Kidney (tissue), 22 donors: ENCODE measurements at places on chromosomes 3 and 15.

GRCh38 chr15:60423537-60423936 lies 25.8 kb upstream of the ANXA2 start:
- DNase-seq = peak; percentile 90

DNA sequence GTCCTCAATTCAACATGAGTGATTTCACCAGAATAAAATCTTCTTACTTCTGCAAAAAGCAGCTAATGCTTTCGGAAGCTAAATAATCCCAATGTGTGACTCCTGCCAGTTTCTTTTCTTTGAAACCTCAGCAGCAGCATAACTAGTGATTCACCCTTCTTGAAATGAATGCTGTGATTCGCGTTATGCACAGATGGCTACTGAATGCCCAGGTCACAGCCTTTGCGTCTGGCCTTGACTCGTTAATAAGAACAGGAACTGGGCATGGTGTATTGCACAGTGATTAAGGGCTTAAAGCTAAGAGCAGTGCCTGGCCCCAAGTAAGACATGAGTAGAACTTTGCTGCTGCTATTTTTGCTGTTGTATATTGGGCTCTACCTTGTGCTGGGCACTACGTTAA lies 19.0 kb downstream of the CGNL1 start:
- DNase-seq = no peak

DNA sequence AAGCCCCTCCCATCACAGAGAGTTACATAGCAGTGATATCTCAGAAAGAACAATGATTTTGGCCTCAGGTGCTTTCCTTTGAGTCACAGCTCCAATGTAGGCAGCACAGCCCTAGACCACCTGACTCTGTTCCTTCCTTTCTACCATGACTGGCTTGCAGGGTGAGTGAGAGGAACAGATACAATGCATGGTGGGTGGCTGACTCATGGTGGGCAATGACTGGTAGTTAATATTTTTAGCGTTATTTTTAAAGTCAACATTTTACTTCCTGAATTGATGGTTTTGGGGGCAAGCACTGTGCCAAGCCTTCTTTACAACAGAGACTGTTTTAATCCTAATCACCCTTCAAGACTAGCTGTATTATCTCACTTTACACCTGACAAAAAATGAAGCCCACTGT lies 32.8 kb upstream of the ST3GAL6 start:
- DNase-seq = no peak

DNA sequence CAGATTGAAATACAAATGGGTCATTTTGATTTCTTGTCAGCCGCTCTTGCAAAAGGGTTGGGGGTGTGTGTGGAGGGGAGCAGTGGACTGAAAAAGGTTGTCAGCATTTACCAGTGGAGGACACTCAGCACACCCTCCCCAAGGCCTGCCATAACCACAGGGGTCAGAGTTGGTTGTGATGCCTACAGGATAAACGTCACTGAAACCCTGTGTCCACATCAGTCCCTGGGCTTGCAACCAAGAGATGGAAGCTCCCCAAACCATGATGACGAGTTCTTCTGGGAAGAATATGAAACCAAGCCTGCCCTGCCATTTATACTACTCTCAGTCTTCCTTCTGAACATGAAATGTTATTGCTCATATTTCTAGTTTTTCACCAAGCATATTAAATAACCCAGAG lies 54.0 kb upstream of the UMPS start:
- DNase-seq = no peak

DNA sequence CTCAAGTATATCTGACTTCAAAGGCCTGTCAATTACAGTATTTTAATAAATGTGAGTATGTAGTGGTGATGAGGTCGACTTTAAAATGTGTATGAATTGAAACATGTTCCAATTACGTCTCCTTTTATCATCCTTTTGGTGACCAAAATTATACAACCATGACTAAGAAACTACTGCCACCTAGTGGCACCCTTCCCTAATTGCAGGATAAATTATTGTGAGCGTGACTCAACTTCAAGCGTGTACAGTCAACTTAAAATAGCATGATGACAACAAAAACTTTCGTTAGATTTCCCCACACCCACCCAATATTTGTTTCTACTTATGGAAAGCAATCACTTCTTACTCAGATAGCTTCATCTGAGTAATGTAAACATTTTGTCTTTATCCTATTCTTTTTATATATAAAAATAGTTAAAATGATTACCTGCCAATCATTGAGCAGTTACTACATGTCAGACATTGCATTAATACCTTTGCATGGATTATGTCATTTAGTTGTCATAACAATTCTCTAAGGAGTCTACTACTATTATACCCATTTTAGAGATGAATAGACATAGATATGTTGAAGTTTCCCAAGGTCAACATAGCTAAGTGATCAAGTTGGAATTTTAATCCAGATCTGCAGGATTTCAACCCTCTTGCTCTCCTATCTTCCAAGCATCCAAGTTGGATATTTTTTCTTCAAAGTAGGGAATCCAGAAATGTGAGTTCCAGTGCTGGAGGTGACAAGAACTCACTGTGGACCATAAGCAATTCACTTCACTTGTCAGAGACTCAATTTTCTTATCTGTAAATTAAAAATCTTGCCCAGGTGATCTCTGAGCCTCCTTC lies 106.0 kb downstream of the MEX3B start:
- DNase-seq = peak; percentile 11

- DNase-seq = no peak
Observed at GRCh38 chr3:149395107-149396089, 17.9 kb upstream of the TM4SF1 start.
